ENCODE measurements at places on chromosomes 3 and 15.

DNA sequence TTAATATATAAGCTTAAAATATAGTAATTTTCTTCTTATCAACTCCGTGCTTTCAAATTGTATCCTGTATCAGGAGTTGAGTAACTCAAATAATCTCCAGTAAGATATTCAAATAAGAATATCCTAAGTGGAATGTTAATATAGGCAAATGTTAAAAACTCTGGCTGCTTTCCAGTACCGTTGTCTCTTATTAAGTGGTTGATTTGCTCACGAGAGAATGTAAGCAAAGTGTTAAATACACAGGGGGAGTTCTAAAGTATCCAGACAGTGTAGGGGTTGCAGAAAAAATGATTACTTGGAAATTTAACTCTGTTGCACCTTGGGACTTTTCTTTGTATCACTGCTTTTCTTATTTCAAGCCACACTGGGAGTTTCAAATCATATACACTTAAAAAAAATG, 478.9 kb upstream of the TBL1XR1 start:
- no peak for DNase-seq

DNA sequence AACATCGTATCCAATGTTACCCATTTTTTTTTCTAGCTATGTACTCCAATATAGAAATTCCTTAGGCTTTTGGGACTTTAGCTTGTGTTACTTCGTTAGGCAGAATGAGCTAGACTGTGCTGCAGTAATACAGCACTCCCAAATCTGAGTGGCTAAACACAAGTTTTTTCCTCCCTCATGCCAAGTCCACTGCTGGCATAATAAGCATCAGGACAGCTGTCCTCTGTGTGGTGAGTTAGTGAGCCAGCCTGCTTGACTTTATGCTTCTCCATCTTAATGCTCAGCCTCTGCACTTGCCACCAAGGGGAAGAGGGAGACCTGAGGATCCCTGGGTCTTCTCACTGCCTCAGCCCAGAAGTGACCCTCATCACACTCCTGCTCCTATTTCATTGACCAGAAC, 18.2 kb upstream of the ACOX2 start:
- no peak for DNase-seq

DNA sequence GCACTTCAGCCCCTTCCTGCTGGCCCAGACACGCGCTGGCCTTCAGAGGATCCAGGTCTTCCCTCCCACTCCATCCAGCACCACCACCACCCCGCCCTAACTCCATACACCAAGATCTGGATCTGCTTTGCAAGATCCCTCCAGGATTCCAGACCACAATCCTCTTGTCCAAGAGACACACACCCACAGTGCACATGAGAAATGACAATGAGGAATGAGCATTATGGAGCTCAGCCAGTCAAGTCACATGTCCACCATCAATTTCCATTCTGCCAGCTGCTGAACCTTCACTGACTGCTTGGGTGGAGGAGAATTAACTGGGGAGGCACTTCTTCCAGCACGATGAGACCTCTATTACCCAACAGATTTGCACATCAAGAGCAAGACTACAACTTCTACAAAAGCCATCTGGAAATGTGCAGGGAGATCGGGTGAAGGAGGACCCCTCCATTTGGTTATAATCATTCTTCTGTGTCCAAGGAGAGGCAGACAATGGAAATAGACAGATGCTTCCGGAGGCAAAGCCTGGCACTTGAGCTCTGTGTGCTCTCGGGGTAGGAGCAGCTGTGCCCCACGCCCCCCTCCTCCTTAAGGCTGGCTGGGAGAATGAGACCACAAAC, 12.3 kb upstream of the SPATA12 start:
- DNase-seq = no peak

DNA sequence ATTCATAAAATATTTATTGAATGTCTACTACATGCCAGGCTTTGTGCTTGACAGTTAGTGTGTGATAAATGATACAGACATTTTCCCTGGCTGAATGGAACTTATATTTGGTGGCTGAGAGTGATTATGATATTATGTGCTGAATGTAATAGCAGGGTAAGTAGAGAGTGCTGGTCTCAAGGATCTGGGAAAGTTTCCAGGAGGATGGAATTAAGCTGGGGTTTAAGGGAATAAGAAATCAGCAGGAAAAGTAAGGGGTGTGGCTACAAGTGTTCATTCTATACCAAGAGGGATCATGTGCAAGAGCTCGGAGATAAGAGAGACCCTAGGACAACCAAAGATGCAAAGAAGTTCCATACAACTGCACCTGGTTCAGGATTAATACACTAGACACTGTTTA, 500.1 kb upstream of the CFAP20DC start:
- no peak for DNase-seq

- no peak for DNase-seq
Observed at GRCh38 chr15:49428409-49429095, 5.5 kb downstream of the FGF7 start.
